ENCODE measurements at places on chromosomes 7 and 10. TPM values are rescaled to one million over a fixed set of nuclear protein-coding genes. Genes with fewer than 3 reads are reported as not detected.

DNA sequence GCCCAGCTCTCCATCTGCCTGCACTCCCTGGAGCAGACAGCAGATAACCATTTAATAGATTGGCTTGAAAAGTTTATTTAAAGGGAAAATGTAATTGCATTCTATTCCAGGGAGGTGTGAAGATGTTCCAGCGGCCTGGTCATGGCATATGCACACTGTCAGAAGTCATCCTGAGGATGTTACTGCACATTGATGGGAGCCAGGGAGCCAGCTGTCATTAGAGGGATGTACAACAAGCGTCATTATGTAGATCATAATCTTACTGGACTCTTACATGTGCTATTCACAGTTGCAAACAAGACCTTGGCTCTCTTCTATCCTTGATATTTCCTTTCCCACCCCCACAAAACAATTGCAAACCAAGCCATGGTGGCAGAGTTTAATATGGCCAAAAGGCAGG, 65.4 kb downstream of the FAM204A start:
- no peak overlapping the region for H3K4me3 ChIP-seq
- H3K27me3 ChIP-seq: peaks cover 2% of the 10 kb centered on the region
- DNase-seq: no peak
- no peaks in the 10 kb centered on the region for H3K4me1 ChIP-seq
- no peaks in the 10 kb centered on the region for H3K36me3 ChIP-seq
- H3K27ac ChIP-seq: no peak overlapping the region

- no peaks in the 10 kb centered on the region for H3K36me3 ChIP-seq
- no peaks in the 10 kb centered on the region for H3K4me1 ChIP-seq
- no peak overlapping the region for H3K4me3 ChIP-seq
- no peak for DNase-seq
- H3K27me3 ChIP-seq: no peaks in the 10 kb centered on the region
- no peak overlapping the region for H3K27ac ChIP-seq
Observed at GRCh38 chr10:103837370-103838069, 17.9 kb downstream of the SH3PXD2A start.

GRCh38 chr10:43204042-43204942, 62.6 kb downstream of the RASGEF1A start:
- H3K4me1 ChIP-seq: no peaks in the 10 kb centered on the region
- no peaks in the 10 kb centered on the region for H3K27me3 ChIP-seq
- H3K4me3 ChIP-seq: no peak overlapping the region

DNA sequence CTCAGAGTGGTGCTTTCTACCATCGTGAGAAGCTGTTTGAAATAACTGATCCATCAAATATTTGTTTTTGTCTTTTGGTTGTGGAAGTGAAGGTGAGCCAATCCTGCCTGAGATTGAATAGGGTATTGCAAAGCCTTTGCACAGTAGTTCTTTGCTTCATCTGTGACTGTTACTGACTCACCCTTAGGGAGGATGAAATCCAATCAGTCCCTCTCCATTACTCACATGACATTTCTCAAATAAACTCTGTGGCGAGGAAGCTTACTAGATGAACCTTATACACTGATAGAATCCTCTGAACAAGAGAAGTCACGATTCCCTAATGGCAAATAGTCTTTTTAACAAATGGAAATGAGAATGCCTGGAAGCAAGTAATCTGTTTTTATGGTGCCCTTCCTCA, 31.9 kb downstream of the HEPACAM2 start:
- H3K27ac ChIP-seq: no peak overlapping the region
- no peaks in the 10 kb centered on the region for H3K36me3 ChIP-seq
- DNase-seq: no peak
- no peak overlapping the region for H3K4me3 ChIP-seq
- no peaks in the 10 kb centered on the region for H3K27me3 ChIP-seq

DNA sequence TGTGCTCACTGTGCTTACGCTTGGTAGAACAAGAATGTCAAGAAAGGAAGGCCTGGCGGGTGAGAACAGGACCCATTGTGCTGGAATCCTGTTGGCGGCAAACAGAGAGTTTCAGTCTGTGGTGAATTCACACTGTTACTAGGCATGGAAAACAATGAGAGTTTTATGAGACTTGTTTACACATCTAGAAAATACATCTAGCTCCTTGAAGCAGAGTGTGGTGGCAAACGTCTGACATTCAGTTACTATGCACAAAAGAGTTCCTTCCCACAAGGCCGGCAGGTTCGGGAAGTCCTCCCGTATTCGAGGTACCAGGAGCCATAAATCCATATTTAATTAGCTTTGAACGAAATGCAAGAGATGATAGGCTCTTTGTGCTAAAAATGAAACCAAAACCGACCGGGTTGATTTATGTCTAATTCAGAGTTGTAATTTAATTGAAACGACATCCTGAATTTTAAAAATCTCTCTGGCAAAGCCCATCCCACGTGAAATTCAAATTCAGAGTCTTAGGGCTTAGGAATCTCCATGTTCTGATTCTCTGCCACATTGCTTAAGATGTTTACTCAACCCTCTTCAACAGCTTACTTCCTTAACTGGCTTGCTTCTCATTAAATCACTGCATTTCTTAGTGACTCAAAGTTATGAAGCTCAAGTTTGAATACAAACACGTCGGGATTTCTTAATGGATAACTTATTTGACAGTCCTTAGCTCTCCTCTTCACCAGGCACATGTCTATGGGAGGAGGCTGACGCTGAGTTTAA, 299.9 kb upstream of the PITRM1 start:
- H3K27ac ChIP-seq: peak overlapping the region; percentile 78
- H3K4me1 ChIP-seq: peaks cover 53% of the 10 kb centered on the region
- peak; percentile 88 for DNase-seq

DNA sequence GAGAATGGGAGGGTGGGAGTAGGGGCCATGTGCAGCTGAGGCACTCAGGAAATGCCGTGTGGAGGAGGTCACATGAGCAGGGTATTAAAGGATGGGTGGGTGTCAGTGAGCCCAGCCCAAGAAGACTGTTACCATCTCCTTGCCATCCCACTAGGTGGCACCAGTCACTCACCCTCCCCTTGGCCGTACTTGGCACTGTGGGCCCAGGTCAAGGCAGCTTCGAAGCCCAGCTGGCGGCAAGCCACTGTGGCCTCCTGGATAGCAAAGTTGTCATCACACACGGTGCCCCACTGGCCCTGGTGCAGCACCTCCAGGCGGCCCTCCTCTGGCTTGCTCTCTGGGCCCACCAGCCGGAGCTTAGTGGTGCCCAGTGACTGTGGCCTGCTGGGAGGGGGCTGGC, 5.4 kb downstream of the LOXL4 start:
- H3K27ac ChIP-seq: no peak overlapping the region
- H3K4me3 ChIP-seq: no peak overlapping the region
- H3K27me3 ChIP-seq: no peaks in the 10 kb centered on the region
- H3K4me1 ChIP-seq: peaks cover 34% of the 10 kb centered on the region
- no peak for DNase-seq
- H3K36me3 ChIP-seq: no peaks in the 10 kb centered on the region

DNA sequence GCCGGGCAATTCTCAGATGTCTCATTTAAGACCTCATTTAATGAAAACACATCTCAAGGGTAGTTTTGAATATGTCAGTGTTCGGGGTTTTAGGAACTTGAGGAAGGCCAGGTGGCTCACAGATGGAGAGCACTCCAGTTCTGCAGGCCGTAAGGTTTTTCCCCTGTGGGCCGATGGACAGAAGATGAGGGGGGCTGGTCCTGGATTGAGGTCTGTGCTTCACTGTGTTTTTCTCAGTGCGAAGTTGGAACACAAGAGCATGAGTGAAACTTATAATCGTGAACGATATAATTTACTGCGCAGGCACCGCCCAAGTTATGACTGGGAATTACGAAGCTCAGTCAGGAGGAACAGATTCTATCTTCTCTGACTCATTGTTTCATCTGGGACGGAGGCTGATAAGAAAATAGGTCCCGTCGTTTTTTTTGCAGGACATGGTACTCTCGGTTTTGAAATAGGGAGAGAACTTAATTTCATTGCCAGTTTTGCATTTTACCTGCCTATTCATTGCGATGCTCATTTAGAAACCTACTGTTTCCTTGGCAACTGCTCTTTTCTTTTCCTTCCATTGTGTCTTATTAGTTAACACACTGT, 591.0 kb upstream of the PFKP start:
- no peaks in the 10 kb centered on the region for H3K4me1 ChIP-seq
- no peak for DNase-seq
- H3K36me3 ChIP-seq: no peaks in the 10 kb centered on the region
- H3K27ac ChIP-seq: no peak overlapping the region
- no peaks in the 10 kb centered on the region for H3K27me3 ChIP-seq
- H3K4me3 ChIP-seq: no peak overlapping the region

DNA sequence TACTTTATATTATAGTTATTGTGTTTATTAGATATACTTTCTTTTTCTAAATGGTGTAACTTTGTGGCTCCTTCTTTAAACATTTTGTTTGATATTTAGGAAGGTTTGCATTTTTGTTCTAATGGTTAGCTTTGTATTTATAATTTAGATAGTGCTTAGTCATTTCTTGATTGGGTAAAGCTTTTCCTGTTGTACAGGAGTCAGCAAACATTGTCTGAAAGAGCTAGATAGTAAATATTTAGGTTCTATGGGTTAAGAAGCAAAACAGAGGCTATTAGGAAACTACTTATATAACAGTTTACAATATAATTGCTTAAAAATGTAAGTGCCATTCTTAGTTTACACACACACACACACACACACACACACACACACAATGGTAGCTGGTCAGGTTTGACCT, 70.6 kb upstream of the CCDC6 start:
- H3K27ac ChIP-seq: peak overlapping the region; percentile 52
- no peak for DNase-seq
- no peaks in the 10 kb centered on the region for H3K36me3 ChIP-seq
- no peak overlapping the region for H3K4me3 ChIP-seq
- H3K27me3 ChIP-seq: no peaks in the 10 kb centered on the region

DNA sequence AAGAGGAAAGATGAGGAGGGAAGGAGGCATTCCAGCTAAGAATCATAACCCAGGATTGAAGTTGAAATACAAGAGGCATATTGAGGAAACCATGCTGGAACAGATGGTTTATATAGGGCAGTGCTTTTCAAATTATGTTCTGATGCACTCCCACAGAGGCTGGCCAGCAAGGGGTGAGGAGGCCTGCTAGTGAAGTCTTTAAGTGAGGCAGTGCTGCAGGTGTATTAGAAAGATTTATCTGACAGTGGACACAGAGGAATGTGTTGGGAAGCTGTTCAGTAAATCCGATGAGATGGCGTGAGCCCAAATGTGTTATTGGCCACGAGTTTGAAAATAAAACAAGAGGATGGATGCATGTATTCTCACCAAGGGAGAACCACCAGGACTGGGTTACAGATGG, 28.6 kb downstream of the REEP3 start:
- peaks cover 37% of the 10 kb centered on the region for H3K4me1 ChIP-seq
- no peaks in the 10 kb centered on the region for H3K27me3 ChIP-seq
- H3K36me3 ChIP-seq: peaks cover 3% of the 10 kb centered on the region
- H3K27ac ChIP-seq: no peak overlapping the region
- H3K4me3 ChIP-seq: no peak overlapping the region
- no peak for DNase-seq

DNA sequence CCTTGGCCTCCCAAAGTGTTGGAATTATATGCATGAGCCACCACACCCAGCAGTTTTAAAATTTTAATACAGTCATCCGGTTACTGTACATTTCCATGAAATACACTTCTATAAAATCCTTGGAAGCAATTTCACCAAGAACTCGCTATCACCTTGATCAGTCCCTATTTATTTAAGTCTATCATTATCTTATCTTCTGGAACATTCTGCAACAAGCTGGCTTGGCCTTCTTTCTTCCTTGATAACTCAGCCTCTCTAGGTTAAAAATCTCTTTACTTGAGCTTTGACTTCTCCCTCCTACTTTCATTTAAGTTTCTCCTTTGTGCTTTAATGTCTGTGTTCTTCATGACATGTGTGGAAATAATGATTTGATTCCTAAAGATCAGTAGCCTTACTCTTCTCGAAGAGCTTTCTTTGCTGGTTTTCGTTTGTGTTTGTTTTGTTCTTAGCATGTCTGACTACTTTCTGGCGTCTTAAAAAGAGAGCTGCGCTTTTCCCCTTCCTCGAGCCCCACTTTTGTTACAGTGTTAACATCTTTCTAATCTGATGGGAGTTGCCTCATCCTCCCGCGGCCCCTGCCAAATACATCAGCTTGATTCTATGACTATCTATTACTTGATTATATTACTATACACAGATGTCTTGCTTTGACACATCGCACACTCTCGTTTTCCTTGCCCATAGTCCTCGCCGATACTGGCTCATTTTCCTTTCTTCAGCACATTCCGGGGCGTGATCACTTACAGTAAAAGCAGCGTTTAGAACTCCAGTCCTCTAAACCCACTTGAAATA, 11.1 kb upstream of the CALML5 start:
- H3K4me3 ChIP-seq: no peak overlapping the region
- H3K27ac ChIP-seq: no peak overlapping the region
- DNase-seq: no peak
- no peaks in the 10 kb centered on the region for H3K36me3 ChIP-seq

GRCh38 chr10:121753726-121754476, 155.7 kb upstream of the FGFR2 start:
- H3K4me3 ChIP-seq: no peak overlapping the region
- no peaks in the 10 kb centered on the region for H3K4me1 ChIP-seq
- 0 out of 2 replicates have a peak overlapping the region, but pooled peaks have one; percentile 9 for H3K27ac ChIP-seq
- no peaks in the 10 kb centered on the region for H3K36me3 ChIP-seq
- peak; percentile 37 for DNase-seq

- no peak overlapping the region for H3K27ac ChIP-seq
- peaks cover 16% of the 10 kb centered on the region for H3K27me3 ChIP-seq
- DNase-seq: no peak
- H3K36me3 ChIP-seq: no peaks in the 10 kb centered on the region
- H3K4me3 ChIP-seq: no peak overlapping the region
Observed at GRCh38 chr7:51774178-51774577, 457.6 kb upstream of the COBL start.

GRCh38 chr10:126519992-126520391, 131.7 kb upstream of the ADAM12 start:
- no peak overlapping the region for H3K4me3 ChIP-seq
- no peaks in the 10 kb centered on the region for H3K36me3 ChIP-seq
- no peak for DNase-seq
- H3K4me1 ChIP-seq: peaks cover 13% of the 10 kb centered on the region
- H3K27ac ChIP-seq: no peak overlapping the region

The SPDYE9 gene
- not detected for total RNA-seq

The HOXA4 gene
- total RNA-seq: not detected

The STRIP2 gene
- total RNA-seq: 6.4 TPM

The UFSP1 gene
- total RNA-seq: 2.8 TPM

The BHLHA15 gene
- 0.79 TPM for total RNA-seq

The ZNF786 gene
- total RNA-seq: 8.4 TPM
